ENCODE measurements at places on chromosomes 6 and 20.

GRCh38 chr6:57021086-57021720, 25.3 kb upstream of the KIAA1586 start:
- DNase-seq: no peak

GRCh38 chr20:48002517-48002970, 217.3 kb upstream of the SULF2 start:
- DNase-seq: no peak

DNA sequence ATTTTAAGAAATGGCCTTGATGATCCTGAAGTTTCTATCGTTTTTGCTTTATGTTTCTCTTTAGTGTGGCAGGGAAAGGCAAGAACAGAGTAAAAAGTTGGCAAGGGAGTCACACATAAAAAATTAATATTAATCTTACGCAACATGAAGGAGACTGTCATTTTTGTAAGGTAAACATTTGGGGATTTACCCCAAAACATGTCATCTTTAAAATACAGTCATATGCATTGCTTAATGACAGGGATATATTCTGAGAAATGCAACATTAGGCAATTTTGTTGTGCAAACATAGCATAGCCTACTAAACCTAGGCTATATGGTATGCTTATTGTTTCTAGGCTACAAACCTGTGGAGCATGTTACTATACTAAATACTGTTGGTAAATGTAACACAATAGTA, 5.4 kb downstream of the RBL1 start:
- DNase-seq: no peak

GRCh38 chr6:155354167-155354566, 39.9 kb upstream of the TFB1M start:
- no peak for DNase-seq

DNA sequence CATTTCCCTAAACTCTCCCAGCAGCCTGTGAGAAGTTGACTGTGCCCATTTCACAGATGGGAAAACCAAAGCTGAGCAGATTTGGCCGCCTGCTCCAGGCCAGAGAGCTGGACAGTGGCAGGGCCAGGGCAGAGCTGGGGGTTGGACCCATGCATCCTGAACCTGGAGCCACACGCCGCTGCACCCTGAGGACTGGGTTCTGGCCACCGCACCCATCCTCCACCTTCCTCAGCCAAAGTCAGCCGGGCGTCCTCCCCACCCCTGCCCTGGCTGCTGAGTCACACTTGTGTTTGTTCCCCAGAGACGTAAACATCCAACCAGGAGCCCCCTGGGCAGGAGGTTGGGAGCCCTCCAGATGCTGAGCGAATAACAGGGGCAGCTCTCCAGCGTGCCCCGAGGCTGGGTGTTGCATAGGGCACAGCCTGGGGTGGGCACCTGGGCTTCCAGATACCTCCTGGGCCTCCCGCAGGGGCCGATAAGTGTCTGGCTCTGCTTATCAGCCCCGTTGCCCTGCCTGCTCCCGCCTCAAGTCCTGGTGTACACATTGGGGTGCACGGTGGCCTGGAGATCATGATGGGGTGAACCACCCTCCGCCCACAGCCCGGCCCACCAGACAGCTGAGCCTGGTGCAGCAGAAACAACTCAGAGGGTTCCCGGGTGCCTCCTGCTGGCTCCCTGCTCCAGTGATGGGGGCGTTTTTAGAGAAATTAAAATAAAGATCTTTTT, 23.8 kb downstream of the RBM38 start:
- no peak for DNase-seq

DNA sequence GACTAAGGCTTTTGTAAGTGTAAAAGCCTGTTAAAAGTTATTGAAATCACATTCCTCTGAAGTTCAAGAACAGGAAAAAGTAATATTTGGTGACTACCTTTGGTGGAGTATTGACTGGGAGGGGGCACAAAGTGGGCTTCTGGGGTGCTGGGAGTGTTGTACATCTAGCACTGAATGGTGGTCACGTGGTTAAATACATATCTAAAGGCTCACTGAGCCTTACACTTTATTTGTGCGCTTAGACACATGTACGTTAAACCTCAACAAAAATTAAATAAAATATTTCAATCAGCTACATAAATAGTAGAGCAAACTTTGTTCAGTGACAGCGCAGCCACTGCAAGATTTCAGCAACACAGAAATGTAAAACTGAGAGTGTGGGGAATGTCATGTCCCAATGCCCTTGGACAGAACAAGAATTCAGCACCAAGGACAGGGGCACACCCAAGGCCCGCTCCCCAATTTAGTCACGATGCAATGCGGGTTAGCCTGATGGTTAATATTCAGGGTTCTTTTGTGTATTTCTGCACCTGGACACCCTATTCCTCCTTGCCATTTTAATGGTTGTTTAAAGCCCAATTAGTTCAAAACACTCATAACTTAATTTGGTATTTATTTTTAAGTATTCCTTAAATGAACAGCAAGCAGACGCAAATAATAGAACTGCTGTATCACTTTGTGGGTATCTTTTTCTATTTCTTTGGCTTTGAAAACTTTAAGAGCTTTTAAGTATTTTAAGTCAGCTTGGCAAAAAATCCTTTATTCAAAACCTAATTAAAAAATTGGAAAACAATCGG, 37.4 kb downstream of the ANGPT4 start:
- no peak for DNase-seq

DNA sequence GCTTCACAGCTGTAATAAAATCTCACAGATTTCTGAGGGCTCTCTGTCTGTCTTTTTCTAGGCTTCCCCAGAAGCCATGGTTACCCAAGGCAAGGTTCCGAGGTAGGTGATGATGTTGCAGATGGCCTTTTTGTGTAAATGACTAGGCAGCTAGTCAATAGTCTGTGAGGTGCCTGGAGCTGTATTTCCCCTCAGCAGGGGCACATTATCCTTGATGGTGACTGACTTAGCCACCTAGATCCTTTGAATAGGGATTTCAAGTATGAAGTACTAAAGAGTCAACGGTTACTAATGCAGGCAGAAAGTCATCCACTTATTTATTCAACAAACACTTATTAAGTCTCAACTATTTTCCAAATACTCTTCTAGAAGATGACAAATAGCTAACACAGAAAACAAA, 49.3 kb upstream of the L3MBTL3 start:
- no peak for DNase-seq

- no peak for DNase-seq
Measured at GRCh38 chr20:53769041-53769440, 175.4 kb upstream of the ZNF217 start.

GRCh38 chr20:30815577-30816181, 441.8 kb upstream of the DEFB115 start:
- no peak for DNase-seq

- no peak for DNase-seq
Measured at GRCh38 chr6:149107520-149107919, 210.0 kb upstream of the TAB2 start.

DNA sequence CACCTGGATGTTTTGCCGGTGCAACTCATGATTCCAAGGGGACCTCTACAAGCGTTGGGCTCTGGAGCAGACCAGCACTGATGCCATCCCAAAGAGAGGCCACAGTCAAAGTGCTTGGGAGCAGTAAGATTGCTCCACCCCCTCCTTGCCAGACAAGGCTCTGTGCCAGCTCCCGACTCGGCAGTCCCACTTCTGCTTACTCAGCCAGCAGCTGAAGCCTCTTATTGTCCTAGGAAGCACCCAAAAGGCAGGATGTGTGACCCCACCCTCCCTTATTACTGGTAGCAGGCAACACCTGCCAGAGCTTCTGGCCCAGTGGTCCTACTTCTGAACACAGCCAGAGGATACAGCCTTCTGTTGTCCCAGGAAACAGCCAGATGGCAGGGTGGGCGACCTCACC, 614.2 kb downstream of the TENT5A start:
- no peak for DNase-seq

DNA sequence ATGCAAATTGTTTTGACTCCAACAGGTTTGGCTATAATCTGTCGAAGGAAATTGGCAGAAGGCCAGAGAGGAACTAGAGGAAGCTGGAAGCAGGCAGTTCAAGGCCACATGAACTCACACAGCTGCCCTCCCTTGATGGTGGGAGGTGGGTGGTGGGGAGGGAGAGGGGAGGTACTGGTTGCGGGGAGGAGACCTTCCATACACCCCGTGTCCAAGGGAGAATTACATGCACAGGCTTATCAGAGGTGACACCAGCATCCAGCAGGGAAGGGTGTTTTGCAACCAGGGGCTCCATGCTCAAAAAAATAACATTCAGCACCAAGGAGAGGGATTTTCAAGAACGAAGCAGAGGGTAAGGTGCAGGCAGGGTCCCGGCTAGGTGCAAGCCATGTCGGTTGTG, 9.1 kb downstream of the PRND start:
- no peak for DNase-seq

- DNase-seq: no peak
Measured at GRCh38 chr6:111631903-111632460, 26.3 kb upstream of the TRAF3IP2 start.

DNA sequence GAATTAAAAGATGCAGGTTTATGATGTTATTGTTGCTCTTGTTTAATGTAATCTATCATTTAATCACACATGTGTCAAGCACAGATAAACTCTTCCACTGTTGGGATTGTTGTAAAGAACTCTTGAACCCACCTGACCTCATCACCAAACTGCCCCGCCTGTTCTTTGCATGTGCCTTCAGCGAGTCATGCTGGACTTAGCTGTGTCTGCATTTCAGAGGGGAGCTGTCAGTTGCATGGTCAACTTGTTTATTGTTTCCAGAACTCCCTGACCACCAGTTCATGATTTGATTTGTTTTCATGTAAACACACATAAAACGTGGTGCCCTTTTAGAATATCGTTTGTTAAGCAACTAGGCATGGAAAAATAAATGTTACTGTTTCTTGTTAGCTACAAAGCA, 93.6 kb downstream of the KHDC1L start:
- no peak for DNase-seq

DNA sequence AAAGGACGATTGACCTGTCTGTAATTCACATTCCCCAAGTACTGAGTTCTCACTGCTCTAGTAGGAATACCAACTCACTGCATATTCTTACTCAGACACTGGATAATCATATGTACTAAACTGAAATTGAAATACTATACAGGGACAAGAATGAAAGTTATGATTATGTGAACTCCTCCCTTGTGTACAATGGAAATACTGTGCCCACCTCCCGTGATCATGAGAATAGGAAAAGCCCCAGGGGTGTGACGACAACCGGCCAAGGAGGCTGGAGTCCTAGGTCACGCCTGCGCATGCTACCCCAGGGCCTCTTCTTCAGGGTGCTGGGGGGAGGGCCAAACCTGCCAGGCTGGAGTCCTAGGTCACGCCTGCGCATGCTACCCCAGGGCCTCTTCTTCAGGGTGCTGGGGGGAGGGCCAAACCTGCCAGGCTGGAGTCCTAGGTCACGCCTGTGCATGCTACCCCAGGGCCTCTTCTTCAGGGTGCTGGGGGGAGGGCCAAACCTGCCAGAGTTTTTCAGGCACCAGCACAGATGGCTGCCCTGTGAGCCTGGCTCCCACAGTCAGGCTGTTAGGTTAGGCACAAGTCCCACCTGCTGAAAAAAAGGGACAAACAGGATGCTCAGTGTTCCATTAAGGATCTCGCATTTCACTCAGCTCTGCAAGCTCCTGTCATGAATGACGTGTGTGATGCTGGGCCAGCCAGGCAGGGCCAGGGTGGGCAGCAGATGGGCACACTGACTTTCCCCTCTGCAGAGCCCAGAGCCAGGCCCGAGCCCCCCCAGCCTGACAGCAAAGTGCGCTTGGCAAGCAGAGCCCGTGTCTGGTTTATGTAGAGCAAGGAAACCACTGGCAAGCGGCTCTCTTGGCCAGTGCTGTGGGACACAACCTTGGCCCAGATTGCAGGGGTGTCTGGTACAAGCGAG, 107.7 kb downstream of the FOXF2 start:
- no peak for DNase-seq

- DNase-seq: no peak
Measured at GRCh38 chr6:131868836-131869235, 61.0 kb downstream of the ENPP1 start.

DNA sequence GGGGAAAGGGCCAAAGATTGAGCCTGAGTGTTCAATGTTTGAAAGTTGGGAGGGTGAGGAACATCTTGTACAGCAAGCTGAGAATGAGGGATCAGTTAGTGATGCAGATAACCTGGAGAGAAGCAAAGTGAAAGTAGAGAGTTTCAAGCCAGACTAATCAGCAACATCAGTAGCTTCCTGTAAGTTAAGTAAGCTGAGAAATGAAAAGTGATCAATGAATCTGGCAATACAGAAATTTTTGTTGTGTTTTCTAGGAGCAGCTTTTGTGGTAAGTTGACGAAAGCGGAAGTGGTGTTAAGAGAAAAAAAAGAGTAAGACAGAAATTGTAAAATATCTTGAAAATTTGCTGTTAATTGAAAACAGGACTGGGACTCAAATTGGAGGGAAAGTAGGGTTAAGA, 855.5 kb upstream of the MAP3K7 start:
- DNase-seq: no peak

- DNase-seq: no peak
Measured at GRCh38 chr6:100892116-100892515, 11.0 kb upstream of the ASCC3 start.

GRCh38 chr6:42104095-42104803, 38.2 kb downstream of the C6orf132 start:
- DNase-seq: no peak

DNA sequence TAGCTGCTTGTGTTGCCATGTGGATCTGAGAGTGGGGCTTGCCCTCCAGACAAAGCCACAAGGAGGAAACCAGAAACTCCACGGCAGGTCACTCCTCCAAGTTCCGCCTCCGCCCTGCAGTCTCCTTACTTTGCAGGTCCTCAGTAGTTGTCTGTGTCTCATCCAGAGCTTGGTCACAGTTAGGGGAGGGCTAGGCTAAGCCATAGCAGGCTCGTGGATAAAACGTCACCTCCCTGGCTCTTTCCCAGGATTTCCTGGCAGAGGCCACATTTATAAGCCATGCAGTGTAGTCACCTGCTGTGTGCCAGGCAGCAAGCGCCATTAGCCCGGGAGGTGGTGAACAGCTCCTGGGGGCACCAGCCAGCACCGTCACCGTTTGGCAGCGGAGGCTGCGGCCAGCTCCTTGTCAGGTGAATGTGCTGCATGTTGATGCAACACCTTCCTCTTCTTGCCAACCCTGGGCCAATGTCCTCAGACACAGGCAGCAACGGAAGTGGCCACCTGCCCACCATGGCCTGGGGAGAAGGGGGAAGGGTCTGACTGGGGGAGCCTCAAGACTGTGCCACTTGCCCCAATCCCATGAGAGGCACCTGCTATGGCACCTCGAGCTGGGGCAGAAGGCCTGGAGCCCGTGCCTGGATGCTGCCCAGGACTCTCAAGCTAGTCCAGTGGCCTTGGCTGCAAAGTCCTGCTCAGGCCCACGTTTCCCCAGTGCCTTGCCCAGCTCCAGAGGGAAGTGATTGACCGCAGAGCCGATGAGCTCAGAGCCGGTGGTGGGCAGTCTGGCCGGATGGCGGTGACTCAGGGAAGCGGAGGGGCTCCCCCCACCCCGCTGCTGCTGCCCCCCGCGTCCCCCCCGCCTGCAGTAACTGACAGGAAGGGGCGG, 39.0 kb upstream of the SLCO4A1 start:
- no peak for DNase-seq

DNA sequence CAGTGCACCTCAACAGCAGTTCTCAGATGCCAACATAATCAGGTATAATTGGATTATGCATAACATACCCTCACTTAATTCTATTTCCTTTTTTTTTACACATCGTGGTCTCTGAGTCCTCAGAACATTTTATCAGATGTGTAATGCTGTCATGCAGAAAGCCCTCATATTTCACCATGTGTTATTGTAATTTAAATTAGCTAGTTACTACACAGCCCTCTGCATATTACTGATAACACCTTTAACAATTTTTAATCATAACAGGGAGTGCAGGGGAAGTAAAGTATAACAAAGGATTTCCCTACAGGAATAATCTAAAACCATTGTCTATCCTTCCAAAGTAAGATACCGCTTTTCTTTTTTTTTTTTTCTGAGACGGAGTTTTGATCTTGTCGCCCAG, 91.9 kb upstream of the CCDC28A start:
- no peak for DNase-seq

- DNase-seq: no peak
Measured at GRCh38 chr6:2194643-2195042, 50.8 kb downstream of the GMDS start.
